ENCODE measurements at places on chromosomes 5 and 9.
A peak's percentile ranks its signal among the peaks of the same experiment; 100 is the strongest.

DNA sequence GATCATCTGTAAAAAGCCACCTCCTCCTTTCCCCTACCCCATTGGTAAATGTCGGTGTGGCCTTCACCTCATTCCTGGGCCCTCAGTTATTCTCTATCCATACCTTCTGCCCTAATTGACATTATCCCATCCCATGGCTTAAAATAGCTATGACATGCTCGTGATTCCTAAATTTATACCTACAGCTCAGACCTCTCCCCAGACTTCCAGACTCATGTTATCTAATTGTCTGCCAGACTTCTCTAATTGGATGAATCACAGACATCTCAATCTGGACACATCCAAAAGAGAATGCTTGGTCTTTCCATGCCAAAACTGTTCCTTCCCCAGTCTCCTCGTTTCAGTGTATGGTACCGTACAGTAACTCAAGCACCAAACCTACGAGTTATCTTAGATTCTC is 113.0 kb upstream of the GPR151 start:
- DNase-seq = no peak

- no peak for DNase-seq
Observed at GRCh38 chr5:180367991-180368390, 14.9 kb upstream of the GFPT2 start.

DNA sequence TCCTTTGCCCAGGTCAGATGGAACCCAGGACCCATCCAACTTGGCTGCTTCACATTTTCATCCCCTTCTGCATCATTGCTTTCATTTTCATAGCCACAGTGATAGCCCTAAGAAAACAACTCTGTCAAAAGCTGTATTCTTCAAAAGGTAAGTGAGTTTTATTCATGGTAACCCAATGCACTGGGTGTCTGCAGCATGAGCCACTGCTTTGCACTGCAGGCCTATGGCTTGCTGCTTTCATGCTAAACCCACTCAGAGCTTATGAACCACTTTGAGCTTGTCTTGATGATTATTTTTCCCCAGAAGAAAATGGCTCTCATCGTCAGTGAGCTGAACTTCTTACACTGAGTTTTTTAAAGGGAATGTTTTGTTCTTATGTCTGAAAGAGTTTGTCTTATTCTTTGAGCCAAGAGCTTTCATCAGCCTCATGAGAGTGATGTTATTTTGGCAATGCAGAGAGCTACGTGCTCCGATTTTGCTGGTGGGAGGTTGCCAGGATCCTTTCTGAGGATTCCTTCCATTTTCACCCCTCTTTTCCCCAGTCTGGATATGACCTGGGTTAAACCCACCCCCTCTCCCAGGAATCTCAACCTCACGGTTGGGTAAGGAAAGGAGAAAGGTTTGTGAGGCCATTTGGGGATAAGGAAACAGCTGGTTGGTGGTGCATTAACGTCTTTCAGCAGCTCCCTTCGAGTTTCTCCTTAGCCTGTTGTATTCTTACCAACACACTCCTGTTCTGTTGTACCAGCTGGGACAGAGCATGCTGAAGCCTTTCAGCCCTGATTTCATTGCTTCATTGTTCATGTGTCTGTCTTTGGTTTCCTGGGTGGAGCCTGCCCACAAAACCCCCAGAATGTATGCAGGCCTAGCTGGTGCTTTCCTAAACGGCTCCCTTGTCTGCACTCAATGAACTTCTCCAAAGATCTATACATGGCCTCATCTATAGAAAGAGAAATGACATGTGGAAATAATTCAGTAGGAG is 47.6 kb downstream of the PDCD1LG2 start:
- DNase-seq = no peak

DNA sequence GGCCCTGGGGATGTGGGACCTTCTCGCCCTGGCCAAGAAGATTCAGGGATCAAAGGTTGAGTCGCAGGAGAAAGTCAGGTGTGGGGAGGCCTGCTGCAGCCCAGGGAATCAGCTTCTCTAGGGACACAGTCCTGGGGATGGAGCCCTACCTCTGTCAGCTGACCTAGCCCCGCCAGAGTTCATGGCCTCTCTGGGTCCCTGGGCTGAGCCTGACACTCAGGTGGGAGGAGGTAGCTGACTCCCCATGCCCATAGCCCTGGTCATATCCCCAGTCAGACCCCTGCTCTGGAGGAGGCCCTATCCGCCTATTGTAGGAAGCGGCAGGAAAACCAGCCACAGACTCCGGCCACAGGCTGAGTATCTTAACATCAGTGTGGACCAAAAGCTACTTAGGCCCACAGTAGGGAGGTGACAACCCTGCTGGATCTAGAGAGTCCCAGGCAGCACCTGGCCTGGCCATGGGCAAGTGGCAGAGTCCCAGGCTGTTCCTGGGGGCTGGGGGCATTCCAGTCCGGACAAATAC is 15.0 kb upstream of the MRNIP start:
- no peak for DNase-seq

DNA sequence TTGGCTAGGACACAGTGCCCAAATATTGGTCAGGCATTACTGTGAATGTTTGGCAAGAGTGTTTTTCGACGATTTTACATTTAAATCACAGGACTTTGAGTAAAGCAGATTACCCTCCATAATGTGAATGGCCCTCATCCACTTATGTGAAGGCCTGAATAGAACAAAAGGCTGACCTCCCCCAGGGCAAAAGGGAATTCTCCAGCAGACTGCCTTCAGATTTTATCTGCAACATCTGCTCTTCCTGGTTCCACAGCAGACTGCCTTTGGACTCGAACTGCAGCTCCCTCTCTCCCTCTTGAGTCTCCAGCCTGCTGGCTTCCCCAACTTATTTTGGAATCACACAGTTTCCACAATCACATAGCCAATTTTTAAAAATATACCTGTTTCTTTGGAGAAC is 7.1 kb upstream of the TMEM215 start:
- no peak for DNase-seq

GRCh38 chr9:134642385-134643181 is 980 bp downstream of the COL5A1 start:
- DNase-seq = peak; percentile 42

GRCh38 chr5:43358726-43359125 is 45.5 kb upstream of the HMGCS1 start:
- DNase-seq = no peak

GRCh38 chr5:132873119-132873929 is at the start of gene LEAP2:
Gene LEAP2 (plus strand): TSS chr5:132873668. CDS start chr5:132873695, 27 bp downstream.
- no peak for DNase-seq

- no peak for DNase-seq
Observed at GRCh38 chr9:17137566-17137965, 2.7 kb downstream of the CNTLN start.

DNA sequence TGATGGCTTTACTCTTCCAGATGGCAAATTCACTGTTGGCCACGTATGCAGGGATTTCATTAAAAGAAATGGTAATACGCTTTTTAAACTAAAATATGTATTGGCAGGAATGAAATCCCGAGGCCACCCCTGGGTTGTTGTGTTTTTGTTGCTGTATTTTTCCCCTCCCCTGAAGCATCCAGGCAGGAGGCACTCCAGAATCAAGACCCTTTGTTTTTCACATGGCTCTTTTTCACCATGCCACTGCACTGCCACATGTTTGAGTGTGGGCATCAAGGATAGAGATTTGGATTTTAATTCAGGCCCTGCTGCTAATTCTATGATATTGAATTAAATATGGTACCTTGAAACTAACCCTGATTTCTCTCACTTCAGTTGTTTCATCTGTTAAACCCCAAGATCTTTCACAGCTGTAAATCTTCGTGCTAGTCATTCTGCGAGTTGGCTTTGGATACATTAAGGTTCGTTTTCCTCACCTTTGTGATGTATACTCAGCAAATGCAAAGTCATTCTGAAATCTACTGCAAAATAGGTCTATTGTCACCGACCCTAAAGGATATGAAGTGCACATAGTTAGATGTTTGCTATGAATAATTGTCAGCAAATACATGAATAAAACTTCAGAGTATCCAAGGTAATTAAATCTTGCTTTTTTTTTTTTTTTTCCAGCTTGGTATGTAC is 533.4 kb downstream of the PTPRD start:
- no peak for DNase-seq

DNA sequence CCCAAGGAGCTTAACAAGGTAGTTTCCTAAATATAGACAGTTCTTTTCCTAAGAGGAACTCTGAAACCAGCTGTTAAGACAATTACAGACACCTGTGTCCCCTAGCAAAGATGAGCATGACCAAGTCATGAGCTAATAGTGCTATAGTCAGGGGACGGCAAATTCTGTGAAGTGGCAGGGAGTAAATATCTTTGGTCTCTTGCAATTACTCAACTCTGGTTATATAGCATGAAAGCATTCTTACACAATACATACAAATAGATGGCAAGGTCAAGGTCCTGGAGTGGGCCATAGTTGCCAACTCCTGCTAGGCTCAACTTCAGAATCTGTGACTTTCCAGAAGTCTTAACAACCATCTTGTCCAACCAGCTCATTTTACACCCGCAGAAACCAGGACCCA is 103.7 kb downstream of the RFK start:
- no peak for DNase-seq

DNA sequence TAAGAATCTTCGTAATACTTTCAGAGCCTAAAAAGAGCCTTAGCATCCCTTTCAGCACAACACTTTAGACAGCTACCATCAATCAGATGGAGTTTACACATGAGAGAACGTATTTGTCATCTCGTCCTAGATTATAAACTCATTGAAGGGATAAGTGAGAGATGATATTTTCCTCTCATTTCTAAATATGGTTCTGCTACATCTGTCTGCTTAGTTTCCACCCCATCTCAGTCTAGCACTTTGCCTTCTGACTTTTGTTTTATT is 208.4 kb upstream of the CD180 start:
- no peak for DNase-seq

DNA sequence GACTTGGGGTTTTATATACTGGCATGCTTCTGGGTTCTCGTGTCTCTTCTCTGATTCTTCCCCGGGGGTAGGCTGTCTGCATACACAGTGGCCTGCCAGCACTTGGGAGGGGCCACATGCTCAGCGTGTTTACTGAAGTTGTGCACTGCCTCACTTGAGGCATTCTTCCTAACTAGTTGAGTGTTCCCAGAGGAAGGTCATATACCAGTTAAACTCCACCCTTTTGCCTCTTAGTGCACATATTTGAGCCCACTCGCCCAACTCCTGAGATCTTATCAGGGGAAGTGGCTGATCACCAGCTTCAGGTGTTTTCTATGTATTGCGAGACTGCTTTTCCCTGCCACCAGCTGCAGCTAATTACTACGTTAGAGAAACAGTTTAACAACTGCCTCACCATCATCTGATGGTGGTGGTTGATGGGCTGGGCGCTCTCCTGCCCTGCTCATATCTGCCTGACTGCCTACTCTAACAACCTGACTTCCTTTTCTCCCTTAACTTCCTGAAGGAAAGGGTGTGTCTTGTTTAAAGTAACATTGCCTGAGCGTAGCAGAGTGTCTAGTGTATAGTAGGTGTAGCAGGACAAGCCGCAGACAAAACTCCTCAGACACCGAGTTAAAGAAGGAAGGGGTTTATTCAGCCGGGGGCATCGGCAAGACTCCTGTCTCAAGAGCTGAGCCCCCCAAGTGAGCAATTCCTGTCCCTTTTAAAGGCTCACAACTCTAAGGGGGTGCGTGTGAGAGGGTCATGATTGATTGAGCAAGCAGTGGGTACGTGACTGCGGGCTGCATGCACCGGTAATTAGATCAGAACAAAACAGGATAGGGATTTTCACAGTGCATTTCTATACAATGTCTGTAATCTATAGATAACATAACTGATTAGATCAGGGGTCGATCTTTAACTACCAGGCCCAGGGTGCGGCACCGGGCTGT is 60.1 kb upstream of the CLINT1 start:
- no peak for DNase-seq

GRCh38 chr5:63011158-63011557 is 432.5 kb downstream of the LRRC70 start:
- DNase-seq = no peak

- no peak for DNase-seq
Observed at GRCh38 chr9:99516657-99517049, 294.6 kb downstream of the SEC61B start.

- DNase-seq = no peak
Observed at GRCh38 chr9:18023332-18023731, 444.5 kb downstream of the SH3GL2 start.

DNA sequence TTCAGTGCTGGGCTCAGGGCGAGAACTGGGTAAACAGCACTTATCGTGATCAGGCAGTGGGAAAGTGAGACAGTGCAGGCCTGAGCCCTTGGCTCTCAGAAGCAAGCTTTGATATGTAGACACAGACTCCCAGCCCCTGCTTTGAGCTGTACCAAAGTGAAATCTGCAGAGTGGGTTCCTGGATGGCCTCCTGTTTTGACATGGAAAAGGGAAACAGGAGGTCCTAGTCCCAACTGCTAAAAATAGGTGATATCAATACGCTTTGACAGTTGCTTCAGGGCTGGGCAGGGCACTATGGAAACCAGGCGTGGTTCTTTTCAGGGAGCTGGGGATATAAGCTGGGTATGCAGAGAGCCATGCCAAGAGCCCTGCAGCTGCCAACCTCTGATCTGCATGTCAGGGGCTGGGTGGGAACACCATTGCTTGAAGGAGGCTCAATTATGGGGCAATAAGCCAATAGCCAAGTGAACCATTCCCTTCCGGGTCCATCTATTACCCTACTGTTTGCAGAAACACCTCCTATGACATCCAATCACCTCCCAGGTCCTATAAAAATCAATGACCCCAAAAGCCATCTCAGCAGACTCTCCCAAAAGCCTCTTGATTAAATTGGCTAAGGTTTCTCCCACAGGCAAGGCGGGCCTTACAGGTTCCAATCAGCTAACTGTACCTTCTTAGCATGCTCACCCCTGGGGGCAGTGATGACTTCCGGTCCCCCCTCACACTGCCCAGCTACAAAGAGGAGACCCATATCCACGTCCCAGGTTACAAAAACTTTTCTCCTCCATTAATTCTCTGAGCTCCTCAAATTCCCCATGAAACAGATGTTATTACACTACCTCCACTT is 45.8 kb downstream of the EPB41L4B start:
- no peak for DNase-seq

DNA sequence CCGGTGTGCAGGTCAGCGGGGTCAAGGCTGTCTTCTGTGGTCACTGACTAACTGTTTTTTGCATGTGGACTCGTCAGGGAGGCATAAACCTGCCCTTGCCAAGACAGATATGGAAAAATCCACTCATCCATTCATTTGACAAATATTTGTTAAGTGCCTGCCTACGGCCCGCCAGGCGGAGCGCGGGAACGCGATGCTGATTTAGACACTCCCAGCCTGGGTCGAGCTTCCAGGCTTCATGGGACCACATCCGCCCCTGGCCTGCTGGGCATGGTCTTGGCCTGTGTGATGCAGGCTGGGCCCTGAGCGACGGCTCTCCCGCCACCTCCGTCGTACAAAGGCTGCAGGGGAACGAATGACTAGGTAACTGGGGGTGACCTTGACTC is 18.1 kb downstream of the MYMK start:
- DNase-seq = no peak

GRCh38 chr5:145697251-145697990 is 137.7 kb downstream of the PRELID2 start:
- DNase-seq = no peak
